ENCODE measurements at places on chromosomes 11 and 22.

DNA sequence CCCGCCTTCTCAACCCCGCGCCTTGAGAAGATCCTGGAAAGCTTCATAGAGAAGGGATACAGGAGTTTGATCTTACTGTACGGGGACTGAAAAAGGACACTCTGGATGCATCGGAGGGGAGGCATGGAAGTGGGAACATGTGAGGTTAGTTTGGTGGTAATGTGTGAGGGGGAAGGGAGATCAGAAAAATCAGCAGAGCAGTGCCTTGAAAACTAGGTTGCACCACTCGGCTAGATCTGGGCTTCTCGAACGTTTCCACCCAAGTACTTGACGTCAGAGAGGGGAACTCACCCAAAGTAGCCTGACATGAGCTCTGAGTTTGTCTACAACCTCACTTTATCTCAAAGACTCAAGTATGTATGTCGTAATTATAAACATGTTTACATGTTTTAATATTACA, 14.5 kb downstream of the USP35 start:
- H3K27me3 ChIP-seq: no peaks in the 10 kb centered on the region
- peaks cover 7% of the 10 kb centered on the region for H3K36me3 ChIP-seq
- DNase-seq: peak; percentile 83
- peak overlapping the region; percentile 91 for H3K4me3 ChIP-seq
- peak overlapping the region; percentile 98 for H3K27ac ChIP-seq

DNA sequence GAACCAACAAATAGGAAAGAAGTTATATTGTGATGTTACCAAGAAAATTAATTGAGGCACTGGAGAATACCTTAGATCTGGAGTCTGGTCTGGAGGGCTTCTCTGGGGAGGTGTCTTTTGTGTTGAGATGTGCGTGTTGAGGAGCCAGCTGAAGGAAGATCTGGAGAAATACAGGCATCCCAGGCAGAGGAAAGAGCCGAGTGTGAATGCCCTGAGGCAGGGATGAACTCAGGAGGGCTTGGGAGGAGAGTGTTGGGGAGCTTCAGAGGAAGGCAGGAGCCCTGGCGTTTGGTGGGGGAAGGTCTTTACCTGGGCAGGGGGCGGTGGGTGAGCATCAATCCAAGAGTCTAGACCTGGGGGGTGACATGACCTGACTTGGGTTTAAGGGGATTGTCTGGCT, 13.1 kb downstream of the SYNGR1 start:
- H3K36me3 ChIP-seq: peaks cover 2% of the 10 kb centered on the region
- H3K27me3 ChIP-seq: no peaks in the 10 kb centered on the region
- DNase-seq: no peak
- no peak overlapping the region for H3K27ac ChIP-seq
- peaks cover 17% of the 10 kb centered on the region for H3K4me1 ChIP-seq

- H3K27ac ChIP-seq: no peak overlapping the region
- H3K27me3 ChIP-seq: no peaks in the 10 kb centered on the region
- no peak overlapping the region for H3K4me3 ChIP-seq
- no peaks in the 10 kb centered on the region for H3K4me1 ChIP-seq
- peaks cover 5% of the 10 kb centered on the region for H3K36me3 ChIP-seq
Measured at GRCh38 chr11:79822766-79823165, 381.9 kb upstream of the TENM4 start.

DNA sequence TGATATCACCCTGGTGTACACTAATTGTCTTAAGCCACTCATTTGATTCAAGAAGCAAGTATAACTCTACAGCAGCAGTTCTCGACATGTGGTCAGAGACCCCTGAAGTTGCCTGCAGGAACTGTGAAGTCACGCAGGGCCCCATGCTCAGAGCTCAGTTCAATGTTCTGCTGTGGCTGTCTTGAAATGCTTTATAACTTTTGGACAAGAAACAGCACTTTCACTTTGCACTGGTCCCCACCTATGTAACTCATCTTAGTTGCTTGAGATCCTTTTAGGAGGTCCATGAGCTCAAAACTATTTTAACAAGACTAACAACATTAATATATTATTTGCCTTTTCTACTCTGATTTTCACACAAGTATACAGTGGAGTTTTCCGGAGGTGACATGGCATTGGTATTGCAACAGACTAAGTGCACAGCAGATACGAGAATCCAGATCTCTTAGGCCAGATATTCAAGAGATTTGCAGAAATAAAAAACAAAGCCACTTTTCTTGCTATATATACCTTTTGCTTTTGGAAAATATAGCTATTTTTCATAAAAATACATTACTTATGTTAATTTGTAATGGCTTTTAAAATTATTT, 64.8 kb downstream of the PRR5L start:
- no peak for DNase-seq
- peaks cover 13% of the 10 kb centered on the region for H3K4me1 ChIP-seq
- H3K27me3 ChIP-seq: peaks cover 33% of the 10 kb centered on the region
- H3K36me3 ChIP-seq: peaks cover 3% of the 10 kb centered on the region
- no peak overlapping the region for H3K27ac ChIP-seq

- no peaks in the 10 kb centered on the region for H3K4me1 ChIP-seq
- H3K27me3 ChIP-seq: peaks cover 6% of the 10 kb centered on the region
- no peak overlapping the region for H3K27ac ChIP-seq
- DNase-seq: no peak
- no peak overlapping the region for H3K4me3 ChIP-seq
Measured at GRCh38 chr11:30710221-30710620, 124.1 kb upstream of the MPPED2 start.

GRCh38 chr11:78397398-78397797, 20.2 kb downstream of the GAB2 start:
- no peaks in the 10 kb centered on the region for H3K4me1 ChIP-seq
- no peak for DNase-seq
- H3K27me3 ChIP-seq: no peaks in the 10 kb centered on the region
- no peak overlapping the region for H3K27ac ChIP-seq
- H3K36me3 ChIP-seq: no peaks in the 10 kb centered on the region

GRCh38 chr11:65416341-65416824, 6.2 kb upstream of the NEAT1 start:
- no peaks in the 10 kb centered on the region for H3K36me3 ChIP-seq
- DNase-seq: peak; percentile 95
- no peaks in the 10 kb centered on the region for H3K27me3 ChIP-seq
- H3K4me3 ChIP-seq: peak overlapping the region; percentile 90
- H3K4me1 ChIP-seq: peaks cover 55% of the 10 kb centered on the region

- peak overlapping the region; percentile 100 for H3K27ac ChIP-seq
- H3K4me1 ChIP-seq: peaks cover 49% of the 10 kb centered on the region
- DNase-seq: no peak
- peaks cover 28% of the 10 kb centered on the region for H3K36me3 ChIP-seq
Measured at GRCh38 chr11:73141031-73141308, 1.1 kb downstream of the FCHSD2 start.

GRCh38 chr22:41862160-41862529, 29.2 kb downstream of the SREBF2 start:
- H3K27me3 ChIP-seq: no peaks in the 10 kb centered on the region
- peak overlapping the region; percentile 42 for H3K4me3 ChIP-seq
- no peak for DNase-seq
- H3K36me3 ChIP-seq: no peaks in the 10 kb centered on the region

DNA sequence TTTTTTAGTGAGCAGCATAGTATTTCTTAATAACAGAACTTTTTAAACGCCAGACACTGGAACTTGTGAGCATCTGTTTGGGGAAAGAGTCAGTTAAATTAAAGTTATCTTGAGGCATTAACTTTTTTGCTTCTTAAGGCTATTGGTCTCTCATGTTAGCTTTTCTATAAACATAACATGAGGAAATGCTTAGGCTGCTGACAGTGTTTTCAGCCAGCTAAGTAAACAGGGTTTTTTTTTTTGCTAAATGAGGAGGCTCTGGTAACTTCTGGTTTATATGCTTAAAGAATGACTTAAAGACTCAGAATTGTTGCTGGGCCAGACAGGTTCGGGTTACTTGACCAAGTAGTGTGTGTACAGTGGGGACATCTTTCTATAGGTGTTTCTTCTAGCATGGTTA, 95.8 kb upstream of the ALKBH3 start:
- no peak for DNase-seq
- peaks cover 41% of the 10 kb centered on the region for H3K36me3 ChIP-seq
- no peaks in the 10 kb centered on the region for H3K4me1 ChIP-seq
- no peaks in the 10 kb centered on the region for H3K27me3 ChIP-seq

DNA sequence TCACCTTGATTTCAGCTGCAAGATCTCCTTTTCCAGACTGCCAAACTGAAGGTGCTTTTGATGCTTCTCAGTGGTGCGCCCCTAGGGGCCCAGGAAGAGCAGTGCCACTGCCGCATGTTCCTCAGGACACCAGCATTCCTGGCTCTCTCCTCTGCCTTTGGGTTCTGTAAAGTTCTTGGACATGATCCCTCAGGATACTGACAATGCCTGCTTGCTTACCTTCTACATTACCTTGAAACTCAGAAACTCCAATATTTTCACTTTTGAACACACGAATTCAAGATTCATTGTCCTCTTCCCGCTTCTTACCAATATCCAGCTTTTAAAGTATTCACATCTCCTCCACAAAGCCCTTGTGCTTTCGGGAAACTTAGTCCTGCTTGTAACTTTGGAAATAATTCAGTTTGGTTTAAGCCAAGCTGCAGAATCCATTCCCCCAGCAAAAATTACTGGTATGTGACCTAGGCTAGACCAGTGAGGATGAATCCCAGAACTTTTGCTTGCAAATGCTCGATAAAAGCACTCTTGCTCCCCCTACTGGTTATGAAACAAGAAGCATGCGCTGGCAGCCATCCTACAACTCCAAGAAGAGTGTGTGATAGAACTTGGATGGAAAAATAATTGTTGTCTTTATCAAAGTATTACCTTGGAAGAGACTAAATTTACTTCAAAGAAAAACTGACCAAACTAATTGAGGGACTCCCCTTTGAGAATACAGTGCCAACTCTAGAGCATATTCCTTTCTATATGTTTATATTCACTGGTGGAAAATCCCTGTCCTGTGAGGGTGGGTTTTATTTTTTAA, 16.5 kb upstream of the OR5B21 start:
- peaks cover 24% of the 10 kb centered on the region for H3K36me3 ChIP-seq
- peaks cover 74% of the 10 kb centered on the region for H3K4me1 ChIP-seq
- H3K27me3 ChIP-seq: no peaks in the 10 kb centered on the region
- DNase-seq: peak; percentile 75

DNA sequence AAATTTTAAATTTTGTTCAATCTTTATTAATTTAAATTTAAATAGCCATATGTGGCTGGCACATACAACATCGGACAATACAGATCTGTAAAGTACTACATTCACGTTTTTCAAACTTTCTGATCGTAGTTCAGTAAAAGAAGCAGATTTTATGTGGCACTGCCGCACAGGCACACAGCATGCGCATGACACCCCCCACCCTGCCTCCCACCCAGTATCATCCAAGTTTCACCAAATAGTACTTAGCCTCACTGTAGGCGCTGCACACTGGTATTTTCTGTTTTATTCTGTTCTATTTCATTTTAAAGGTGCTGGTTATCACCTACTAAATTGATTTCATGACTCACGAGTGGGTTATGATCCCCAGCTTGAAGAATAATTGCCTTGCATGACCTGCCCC, 159.9 kb downstream of the HIPK3 start:
- DNase-seq: no peak
- no peaks in the 10 kb centered on the region for H3K4me1 ChIP-seq
- H3K36me3 ChIP-seq: no peaks in the 10 kb centered on the region
- no peak overlapping the region for H3K27ac ChIP-seq
- H3K27me3 ChIP-seq: peaks cover 24% of the 10 kb centered on the region

DNA sequence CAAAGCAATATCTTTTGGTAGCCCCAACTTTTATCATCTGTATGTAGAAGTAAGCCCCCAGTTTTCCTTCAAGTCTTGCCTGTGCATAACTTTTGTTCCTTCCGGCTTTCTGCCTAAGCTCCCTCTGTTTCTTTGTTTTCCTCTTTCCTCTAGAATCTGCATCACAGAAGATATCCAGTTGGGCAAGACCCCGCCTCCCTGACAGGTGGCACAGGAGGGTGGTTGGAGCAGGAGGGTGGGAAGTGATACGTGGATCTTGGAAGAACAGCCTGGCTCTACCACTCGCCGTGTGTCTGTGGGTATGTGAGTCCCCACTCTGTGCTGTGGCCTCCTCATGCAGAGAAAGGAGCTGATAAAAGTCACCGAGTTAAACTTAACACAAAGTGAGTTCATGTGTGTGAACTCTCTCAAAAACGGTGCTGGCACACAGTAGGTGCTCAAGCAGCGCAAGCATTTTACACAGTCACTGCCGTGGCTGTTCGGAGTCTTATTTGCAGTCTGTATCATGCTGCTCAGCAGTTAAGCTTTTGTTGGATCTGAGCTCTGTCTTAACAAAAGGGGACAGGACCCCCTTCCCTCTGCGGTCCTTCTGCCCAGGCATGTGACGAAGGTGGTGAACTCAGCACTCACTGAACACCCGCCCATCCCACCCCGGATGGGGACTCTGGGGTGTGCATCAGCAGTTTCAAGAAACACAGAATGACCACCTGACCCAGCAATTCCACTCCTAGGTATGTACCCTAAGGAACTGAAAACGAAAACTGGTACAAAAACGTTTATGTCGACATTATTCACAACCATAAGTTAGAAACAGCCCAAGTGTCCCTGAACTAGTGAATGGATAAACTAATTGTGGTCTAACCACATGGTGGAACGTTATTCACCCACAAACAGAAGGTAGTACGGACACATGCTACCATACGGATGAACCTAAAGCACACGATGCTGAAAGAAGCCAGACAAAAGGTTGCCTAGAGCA, 249.1 kb downstream of the CTTN start:
- no peak for DNase-seq
- no peaks in the 10 kb centered on the region for H3K36me3 ChIP-seq
- peaks cover 7% of the 10 kb centered on the region for H3K27me3 ChIP-seq
- no peak overlapping the region for H3K4me3 ChIP-seq
- no peak overlapping the region for H3K27ac ChIP-seq

GRCh38 chr11:128324051-128324481, 263.3 kb downstream of the ETS1 start:
- H3K36me3 ChIP-seq: peaks cover 2% of the 10 kb centered on the region
- no peaks in the 10 kb centered on the region for H3K27me3 ChIP-seq
- DNase-seq: no peak
- H3K27ac ChIP-seq: peak overlapping the region; percentile 97

DNA sequence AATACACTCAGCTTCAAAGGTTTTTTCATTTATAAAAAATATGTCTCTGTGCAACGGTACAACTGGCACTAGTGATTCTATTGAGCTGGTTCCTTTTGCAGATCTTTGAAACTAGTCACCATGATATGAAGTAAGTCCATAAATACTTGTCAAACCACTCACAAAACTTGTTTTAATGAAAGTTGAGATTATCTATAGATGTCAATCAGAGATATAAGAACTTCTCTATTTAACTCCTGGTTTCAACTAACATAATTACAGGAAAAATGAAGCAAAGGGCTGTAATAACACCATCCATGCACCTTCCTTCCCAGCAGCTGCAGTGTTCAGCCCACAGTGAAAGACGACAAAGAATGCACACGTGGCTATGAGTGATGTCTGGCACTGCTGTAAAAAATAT, 44.7 kb downstream of the TMEM123 start:
- no peak overlapping the region for H3K4me3 ChIP-seq
- no peaks in the 10 kb centered on the region for H3K27me3 ChIP-seq
- peaks cover 41% of the 10 kb centered on the region for H3K4me1 ChIP-seq
- peak overlapping the region; percentile 63 for H3K27ac ChIP-seq
- no peaks in the 10 kb centered on the region for H3K36me3 ChIP-seq
